Transverse colon (tissue), 4 donors: ENCODE measurements at places on chromosomes 16 and 17. TPM values are rescaled to one million over a fixed set of nuclear protein-coding genes. Genes with fewer than 3 reads are reported as not detected.

DNA sequence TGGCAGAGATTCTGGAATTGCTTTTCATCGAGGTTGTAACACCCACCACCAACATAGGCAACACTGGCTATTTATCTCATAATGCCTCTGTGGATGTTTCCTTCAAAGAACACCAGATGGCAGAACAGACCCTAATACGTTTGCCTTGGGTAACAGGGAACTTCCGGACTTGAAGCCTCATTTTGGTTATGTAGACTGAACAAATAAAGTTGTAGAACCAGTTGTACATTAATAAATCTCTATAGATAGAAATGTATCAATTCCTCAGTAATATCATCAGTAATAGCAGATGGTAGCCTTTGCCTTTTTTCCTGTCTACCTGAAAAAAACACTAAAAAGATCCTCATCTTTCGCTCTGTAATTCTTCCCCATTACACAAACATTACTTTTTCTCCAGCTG is 25.9 kb upstream of the APOH start:
- H3K4me3 ChIP-seq: no peak overlapping the region
- no peak for DNase-seq
- no peaks in the 10 kb centered on the region for H3K27me3 ChIP-seq
- no peaks in the 10 kb centered on the region for H3K36me3 ChIP-seq

GRCh38 chr17:4446326-4447071 is 12.8 kb downstream of the SPNS3 start:
- no peaks in the 10 kb centered on the region for H3K27me3 ChIP-seq
- no peaks in the 10 kb centered on the region for H3K36me3 ChIP-seq
- peaks cover 3% of the 10 kb centered on the region for H3K4me1 ChIP-seq
- no peak overlapping the region for H3K4me3 ChIP-seq
- no peak for DNase-seq

DNA sequence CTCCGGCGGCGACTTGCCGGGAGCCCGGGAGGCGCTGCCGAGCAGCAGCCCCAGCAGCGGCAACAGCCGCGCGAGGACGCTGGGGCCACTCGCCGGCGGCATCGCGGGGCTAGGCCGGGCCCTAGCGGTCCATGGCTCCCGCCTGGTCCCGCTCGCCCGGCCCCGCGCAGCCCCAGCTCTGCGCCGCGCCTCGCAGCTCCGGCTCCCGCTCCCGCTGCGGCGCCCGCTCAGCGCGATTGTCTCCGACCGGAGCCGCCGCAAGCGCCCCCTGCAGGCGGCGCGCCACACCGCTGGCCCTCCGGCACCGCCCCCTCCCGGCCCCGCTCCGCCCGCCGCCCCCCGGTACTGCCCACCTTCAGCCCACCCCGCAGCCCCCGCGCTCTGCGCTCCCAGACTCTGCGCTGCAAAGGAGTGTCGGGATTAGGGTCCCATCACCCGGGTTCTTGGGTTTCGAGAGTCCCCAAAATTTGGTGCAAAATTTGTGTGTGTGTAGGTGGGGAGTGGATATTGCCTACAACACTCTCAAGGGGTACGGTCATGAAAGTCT is at the start of gene FAM171A2:
FAM171A2 (minus strand) TSS at position 241 of the 547 bp plus-strand sequence; CDS start at position 102, 139 bp downstream.
- peaks cover 44% of the 10 kb centered on the region for H3K27me3 ChIP-seq
- H3K36me3 ChIP-seq: no peaks in the 10 kb centered on the region
- peak within 1 kb of the TSS; percentile 62 for H3K4me3 ChIP-seq
- peak; percentile 53 for DNase-seq
- H3K27ac ChIP-seq: no peak within 1 kb of the TSS

- H3K27me3 ChIP-seq: no peaks in the 10 kb centered on the region
- H3K27ac ChIP-seq: peak overlapping the region; percentile 75
- DNase-seq: no peak
- H3K4me1 ChIP-seq: no peaks in the 10 kb centered on the region
- H3K4me3 ChIP-seq: no peak overlapping the region
These were observed 72.0 kb downstream of the ABCC6 start for GRCh38 chr16:16151315-16151714.

GRCh38 chr17:69188064-69188463 is 40.6 kb downstream of the ABCA10 start:
- no peak for DNase-seq
- no peak overlapping the region for H3K4me3 ChIP-seq
- H3K27ac ChIP-seq: no peak overlapping the region
- no peaks in the 10 kb centered on the region for H3K27me3 ChIP-seq
- H3K36me3 ChIP-seq: no peaks in the 10 kb centered on the region

DNA sequence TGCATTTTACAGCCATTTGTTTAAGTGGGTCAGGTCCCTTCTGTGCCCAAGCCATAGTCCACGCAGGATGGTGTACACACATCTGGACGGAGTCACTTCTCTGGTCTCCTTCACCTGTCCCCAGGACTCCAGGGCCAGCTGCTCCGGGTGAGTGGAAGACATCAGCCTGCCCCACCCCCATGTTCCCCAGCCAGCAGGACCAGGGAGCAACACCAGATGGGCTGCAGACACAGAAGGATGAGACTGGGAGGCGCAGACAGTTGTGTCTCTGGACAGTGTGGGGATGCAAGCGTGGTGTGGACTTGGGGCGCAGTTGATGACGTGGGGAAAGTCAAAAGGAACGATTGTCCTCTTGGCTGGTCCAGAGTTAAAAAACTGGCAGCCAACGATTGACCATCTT is 24.6 kb upstream of the WFDC1 start:
- H3K27me3 ChIP-seq: no peaks in the 10 kb centered on the region
- H3K4me3 ChIP-seq: no peak overlapping the region
- no peaks in the 10 kb centered on the region for H3K36me3 ChIP-seq
- H3K4me1 ChIP-seq: no peaks in the 10 kb centered on the region

DNA sequence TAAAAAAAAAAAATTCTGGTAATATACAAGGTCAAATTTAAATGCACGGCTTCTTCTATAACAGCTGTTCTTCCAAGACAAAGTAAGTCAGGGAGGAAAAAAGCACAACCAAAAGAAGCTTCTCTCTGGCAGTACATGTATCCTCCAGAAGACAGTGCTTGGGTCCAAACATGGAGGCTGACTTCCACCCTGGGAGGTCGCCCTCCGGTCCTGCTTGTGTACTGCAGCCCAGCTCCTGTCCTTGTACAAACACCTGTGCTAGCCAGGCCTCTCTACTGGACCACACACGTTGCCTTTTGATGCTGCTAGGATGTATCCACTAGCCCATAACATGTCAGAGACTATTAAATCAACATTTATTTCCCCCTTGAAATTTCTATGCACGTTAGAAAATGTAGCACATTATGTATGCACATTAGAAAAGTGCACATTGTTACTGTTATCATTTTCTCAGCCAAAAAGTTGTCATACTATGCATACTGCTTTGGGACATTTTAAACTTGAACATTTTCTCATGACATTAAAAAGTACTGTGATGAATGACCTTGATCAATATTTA is 21.9 kb downstream of the TEKT3 start:
- H3K4me1 ChIP-seq: no peaks in the 10 kb centered on the region
- H3K27me3 ChIP-seq: no peaks in the 10 kb centered on the region

GRCh38 chr17:62611292-62611691 is 16.2 kb upstream of the MRC2 start:
- H3K27ac ChIP-seq: no peak overlapping the region
- no peak overlapping the region for H3K4me3 ChIP-seq
- DNase-seq: no peak

DNA sequence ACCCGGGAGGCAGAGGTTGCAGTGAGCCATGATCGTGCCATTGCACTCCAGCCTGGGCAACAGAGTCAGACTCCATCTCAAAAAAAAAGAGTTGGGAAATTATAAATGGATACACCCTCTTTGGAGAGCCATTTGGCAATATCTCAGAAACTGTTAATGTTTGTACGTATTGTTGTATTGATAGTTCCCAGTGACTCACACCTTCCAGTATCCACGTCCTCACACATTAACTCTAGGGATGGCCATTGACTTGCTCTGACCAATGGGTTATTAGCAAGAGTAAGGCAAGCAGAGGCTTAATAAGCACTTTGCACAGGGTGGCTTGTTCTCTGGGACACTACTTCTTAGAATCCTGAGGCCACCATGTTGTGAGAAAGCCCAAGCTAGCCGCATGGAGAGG is 107.6 kb upstream of the LHX1 start:
- no peaks in the 10 kb centered on the region for H3K4me1 ChIP-seq
- DNase-seq: no peak
- peaks cover 37% of the 10 kb centered on the region for H3K27me3 ChIP-seq

NACA2 gene
- total RNA-seq: not detected

LGALS9B gene
- total RNA-seq: 55.3 TPM

ARL5C gene
- not detected for total RNA-seq

CACNA1H gene
- total RNA-seq: 63.6 TPM

CBX2 gene
- 0.64 TPM for total RNA-seq

CCDC144A gene
- total RNA-seq: 19.7 TPM
